ENCODE measurements at places on chromosomes 2 and 18.

- DNase-seq: no peak
Measured at GRCh38 chr2:150303281-150303680, 184.2 kb downstream of the RND3 start.

DNA sequence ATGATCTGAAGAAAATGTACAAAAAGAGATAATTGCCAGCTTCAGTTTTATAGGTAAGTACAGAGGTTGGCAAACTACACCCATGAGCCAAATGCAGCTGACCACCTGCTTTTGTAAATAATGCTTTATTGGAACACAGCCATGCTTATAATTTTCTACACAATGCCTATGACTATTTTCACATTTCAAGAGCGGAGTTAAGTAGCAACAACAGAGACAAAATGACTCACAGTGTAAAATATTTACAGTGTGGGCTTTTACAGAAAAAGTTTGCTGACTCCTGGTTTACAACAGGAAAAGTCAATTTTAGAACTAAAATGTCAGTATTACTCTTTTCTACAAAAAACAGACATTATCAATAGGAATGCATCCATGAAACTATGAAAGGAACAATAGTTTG, 26.0 kb downstream of the CWC22 start:
- no peak for DNase-seq

GRCh38 chr2:164624316-164624715, 3.0 kb upstream of the GRB14 start:
- DNase-seq: no peak

DNA sequence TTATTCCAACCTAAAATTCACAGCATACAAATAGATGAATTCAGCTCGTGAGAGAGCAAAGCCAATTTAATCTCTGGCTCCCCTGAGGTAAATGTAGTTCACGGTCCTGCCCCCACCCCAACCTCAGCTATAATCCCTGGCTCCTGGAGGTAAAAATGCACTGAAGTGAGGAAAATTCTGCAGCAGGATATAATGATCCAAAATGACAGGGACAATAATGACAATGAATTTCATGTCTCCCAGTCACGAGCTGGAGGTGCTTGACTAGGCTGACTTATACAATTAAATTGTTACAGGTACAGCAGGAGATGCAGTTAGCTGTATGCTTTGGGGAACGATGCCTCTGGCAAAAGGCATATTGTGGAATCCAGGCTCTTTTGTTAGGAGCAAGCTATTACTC, 82.0 kb downstream of the GPD2 start:
- DNase-seq: no peak

- no peak for DNase-seq
Measured at GRCh38 chr2:197858607-197859140, 54.3 kb downstream of the PLCL1 start.
